ENCODE measurements at places on chromosomes 3 and 15.

DNA sequence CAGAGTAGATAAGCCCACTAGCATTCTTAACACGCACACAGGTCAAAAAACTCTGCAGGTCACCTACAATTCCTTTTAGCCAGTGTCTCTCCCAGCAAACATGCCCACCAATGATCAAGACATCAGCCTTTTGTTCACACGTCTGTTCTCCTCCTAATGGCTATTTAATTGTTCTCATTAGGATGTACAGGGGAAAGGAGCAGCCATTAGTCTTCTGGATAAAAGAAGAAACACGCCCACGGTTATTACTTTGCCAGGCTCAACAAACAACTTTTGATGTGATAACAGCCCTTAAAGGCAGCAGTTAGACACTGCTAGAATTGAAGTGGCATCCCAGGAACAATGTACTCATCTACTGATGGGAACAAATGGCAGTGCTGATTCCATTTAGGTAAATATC, 108.8 kb downstream of the NTRK3 start:
- no peak for DNase-seq

DNA sequence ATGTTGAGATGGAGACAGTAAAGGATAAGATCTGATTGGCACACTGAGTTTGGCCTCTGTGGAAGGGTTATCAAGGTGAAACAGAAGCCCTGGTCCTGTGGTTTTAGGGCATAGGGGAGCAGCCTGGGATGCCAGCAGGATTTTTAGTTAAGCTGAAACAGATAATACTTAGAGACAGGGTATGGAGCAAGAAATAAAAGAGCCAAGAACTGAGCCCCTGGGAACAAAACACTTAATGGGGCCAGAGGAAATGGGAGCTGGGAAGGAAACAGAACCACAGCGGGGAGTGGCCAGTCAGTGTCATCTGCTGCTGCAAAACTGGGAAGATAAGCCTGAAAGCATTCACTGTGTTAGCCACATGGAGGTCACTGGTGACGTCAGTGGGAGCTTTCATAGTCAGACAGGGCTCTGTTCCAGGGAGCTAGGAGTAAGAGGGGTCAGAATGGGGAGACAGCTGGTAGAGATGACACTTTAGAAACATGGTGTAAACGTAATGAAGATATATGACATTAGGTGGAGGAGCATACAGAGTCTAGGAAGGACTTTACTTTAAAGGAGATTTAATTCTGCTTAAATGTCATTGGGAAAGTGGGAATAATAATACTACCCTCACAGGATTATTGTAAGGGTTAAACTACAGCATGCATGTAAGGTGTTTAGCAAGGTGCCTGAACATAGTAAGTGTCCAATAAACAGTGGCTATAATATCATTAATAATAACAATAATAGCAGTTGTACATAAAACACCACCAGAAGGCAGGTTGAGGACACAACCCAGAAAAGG, 172.7 kb upstream of the CTNNB1 start:
- no peak for DNase-seq

DNA sequence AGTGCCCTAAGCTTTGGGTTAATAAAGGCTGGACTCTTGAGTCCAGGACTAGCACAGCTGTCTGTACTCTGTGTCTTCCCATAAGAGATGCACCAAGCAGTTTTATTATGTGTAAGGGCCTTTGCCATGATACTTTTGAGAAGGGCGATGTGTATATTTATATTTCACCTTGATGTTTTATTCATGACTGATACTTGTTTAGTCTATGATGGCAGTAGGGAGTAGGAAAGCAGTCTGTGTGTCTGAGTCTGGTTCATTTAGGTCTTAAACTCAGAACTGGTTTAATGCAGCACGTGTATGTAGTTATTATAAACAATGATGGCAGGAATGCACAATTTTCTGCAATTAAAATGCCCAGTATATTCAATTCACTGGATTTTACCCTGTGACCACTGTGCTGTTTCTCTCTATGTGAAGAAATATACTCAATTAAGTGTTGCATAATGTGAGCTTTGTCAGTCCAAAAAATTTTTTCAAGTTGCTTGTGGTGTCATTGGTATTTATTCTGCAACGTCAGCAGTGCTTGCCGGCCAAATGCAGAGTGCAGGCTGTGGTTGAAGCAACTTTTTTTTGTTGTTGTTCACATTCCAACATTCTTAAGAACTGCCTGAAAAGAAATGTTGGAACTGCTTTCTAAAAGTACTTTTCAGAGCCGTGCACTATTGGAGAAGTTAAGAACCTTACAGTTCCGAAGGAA, 423.7 kb upstream of the SEMA6D start:
- DNase-seq, result no peak

- DNase-seq, result no peak
Measured at GRCh38 chr15:51349156-51349844, 7.8 kb downstream of the GLDN start.

DNA sequence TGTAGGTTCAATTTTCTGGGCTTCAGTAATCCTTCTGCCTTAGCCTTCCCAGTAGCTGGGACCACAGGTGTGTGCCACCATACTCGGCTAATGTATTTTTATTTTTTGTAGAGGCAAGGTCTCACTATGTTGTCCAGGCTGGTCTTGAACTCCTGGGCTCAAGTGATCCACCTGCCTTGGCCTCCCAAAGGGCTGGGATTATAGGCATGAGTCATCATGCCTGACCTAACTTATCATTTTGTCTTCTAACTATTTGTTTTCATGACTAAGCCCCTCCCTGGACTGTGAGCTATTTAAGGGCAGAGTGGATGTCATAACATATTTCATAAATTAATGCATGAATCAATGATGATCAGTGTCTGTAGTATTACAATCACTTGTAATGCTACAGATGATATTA, 56.1 kb upstream of the PIAS1 start:
- no peak for DNase-seq

- no peak for DNase-seq
Measured at GRCh38 chr3:123092243-123092642, 25.4 kb downstream of the PDIA5 start.

All from activated T-cell treated with anti-CD3 and anti-CD28 coated beads, Interleukin-2, amount 50 U/mL, for 4 hours (primary cell).